Activated CD4-positive, alpha-beta T cell treated with anti-CD3 and anti-CD28 coated beads for 1 hour (primary cell): ENCODE measurements at places on chromosomes 16 and 17.

DNA sequence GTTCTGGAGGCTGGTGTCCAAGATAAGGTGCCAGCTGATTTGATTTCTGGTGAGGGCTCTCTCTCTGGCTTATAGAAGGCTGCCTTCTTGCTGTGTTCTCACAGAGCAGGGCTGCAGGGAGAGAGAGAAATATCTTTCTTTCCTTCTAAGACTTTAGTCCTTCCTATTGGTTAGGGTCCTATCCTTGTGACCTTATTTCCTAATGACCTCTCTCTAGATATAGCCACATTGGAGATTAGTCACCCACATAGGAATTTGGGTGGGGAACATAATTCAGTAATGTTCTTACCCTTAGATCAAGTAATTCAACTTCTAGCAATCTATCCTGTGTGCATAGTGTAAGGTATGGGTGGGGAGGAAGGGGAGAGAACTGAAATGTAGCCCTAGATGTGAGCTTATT lies 18.0 kb upstream of the ABCA5 start:
- no peak for DNase-seq

DNA sequence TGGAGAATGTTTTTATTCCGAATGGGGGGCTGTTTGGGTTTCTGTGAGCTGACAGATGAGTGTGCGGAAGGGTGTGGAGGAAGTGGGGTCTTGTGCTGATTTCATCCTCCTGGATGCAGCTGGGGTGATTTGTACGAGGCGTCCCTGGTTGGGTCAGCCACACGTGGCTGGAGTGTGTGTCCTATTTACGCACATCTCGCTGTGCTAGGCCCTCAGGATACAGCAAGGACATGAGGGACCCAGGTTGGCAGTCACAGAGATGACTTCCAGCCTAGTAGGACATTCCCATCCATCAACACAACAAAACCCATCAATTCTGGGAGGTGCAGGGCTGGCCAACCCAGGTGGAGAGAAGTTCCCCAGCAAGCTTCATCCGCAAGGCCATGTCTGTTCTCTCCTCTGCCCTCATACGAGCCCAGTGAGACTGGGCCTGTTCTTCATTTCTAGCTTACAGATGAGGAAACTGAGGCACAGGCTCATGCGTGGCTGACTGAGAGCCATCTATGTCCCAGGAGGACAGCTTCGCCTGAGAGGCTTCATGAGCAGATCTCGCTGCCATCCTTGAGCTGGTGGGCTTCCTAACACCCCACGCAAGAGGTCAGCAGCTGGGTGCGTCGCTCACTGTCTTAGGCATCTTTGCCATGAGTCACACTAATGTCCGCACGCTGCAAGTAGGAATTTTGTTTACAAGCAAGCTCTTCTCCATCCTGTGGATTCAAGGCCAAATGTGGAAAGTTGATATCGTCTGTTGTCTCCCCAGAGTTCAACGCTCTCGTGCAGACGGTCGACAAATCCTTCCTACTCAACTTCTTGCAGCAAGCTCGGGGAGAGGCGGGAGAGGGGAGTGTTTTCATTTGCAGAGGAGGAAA lies 24.4 kb downstream of the IRF8 start:
- DNase-seq = no peak

DNA sequence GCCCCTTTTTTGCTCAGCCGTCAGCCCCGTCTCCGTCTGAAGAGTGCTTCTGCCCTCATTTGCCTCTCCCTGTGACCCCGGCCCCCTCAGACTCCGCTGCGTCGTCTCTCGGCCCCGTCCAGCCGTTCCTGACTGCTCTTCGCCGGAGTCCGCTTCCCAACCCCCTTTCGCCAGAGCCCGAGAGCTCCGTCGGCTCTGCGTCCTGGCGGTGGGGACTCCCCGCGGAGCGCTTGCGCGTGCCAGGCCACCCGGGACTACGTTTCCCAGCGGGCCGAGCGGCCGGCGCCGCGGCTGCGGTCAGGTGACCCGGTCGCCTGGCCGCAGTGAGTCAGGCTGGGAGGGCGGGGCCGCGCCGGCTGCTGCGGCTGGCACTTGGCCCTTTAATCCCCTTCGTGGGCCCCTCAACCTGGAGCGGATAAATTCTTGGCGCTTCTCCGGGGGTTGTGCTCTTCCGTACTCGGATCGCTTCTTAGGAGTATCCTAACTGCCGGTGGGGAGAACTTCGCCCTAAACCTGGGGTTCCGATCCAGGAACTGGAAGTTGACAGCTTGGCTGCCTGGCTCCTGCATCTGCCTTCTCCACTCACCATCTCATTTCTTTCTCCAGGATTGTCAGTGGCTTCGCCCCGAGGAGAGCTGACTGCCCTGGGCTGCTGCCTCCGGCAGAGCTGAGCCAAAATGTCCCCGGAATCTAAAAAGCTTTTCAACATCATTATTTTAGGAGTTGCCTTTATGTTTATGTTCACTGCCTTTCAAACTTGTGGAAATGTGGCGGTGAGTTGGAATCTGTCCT lies at the start of gene MFSD11:
TSS of gene MFSD11 (plus strand) at position 444 of the 792 bp plus-strand sequence. CDS start at position 678, 234 bp downstream.
- DNase-seq = peak; percentile 88

- no peak for DNase-seq
Observed at GRCh38 chr16:30787613-30788378, 791 bp upstream of the ZNF629 start.

DNA sequence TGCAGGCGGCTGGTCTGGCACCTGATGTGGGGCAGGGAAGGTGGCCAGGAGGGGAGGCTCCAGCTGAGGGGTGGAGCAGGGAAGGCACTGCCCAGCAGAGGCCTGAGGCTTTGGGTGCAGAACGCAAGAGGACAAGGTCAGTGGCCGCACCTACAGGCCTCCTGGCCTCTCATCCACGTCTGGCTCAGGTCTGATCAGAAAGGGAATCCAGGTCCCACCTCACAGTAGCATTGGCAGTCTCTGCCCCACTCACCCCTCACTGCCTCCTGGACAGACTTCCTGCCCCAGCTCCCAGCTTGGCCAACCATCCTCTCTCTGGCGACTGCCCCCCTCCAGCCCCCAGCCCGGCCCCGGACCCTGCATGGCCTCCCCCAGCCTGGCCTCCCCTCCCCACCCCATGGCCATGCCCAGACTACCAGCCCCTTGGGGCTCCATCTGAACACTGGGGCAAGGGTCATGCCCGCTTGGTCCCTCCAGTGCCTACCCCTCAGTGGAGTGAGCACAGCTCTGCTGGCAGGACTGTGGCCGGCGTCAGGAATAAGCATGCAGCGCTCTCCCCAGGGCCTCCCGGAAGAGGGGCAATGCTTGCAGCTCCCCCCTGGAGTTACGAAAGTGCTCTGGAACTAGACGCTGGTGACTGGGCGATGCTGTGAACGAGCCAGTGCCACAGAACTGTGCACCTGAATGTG lies 4.6 kb downstream of the UTS2R start:
- no peak for DNase-seq

- DNase-seq = no peak
Observed at GRCh38 chr17:43627653-43628052, 34.1 kb downstream of the MEOX1 start.

DNA sequence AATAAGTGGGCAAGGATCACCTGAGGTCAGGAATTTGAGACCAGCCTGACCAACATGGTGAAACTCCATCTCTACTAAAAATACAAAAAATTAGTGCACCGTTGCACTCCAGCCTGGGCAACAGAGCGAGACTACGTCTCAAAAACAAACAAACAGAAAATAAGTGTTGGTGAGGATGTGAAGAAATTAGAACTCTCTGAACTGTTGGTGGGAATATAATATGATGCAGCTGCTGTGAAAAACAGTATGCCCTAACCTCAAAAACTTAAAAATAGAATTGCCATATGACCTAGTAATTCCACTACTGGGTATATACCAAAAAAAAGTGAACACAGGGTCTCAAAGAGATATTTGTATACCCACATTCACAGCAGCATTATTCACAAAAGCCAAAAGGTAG lies 26.1 kb downstream of the GLG1 start:
- DNase-seq = no peak

GRCh38 chr16:51845586-51846305 lies 694.7 kb upstream of the SALL1 start:
- no peak for DNase-seq

GRCh38 chr17:48542698-48543106 lies 2.2 kb downstream of the HOXB2 start:
- DNase-seq = no peak

DNA sequence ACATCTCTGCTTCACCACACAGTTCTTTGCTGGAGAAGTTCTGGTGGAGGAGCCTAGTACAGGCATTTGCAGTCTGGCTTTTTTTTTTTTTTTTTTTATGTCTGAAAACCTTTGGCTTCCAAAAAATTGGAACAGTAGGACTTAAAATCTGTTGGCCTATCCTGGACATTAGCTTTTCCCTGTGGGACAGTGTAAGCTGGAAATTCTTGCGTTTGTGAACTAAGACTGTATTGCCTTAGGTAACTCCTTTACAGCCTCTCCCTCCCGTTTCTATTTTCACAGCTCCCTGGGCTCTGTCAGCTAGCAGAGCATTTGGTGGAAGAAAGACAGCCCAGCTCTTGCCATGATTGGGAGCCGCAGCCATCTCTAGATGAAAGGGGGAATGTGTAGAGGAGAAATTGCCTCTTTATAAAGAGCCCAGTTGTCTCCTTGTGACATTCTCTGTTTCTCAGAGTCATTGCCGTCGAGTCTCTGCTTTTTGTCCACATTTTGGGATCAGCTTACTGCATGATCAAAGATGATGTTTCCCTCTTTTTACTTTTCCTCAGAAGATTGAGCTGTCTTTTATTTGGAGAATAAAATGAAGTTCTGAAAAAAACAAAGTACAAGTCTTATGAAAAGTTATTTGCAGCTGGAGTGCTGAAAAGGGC lies 227.5 kb downstream of the SPECC1 start:
- DNase-seq = no peak

GRCh38 chr17:77208217-77208808 lies 67.5 kb downstream of the SEC14L1 start:
- DNase-seq = no peak

- no peak for DNase-seq
Observed at GRCh38 chr16:26752166-26752565, 314.6 kb upstream of the C16orf82 start.

- DNase-seq = no peak
Observed at GRCh38 chr16:89191033-89191900, 9.1 kb downstream of the SLC22A31 start.

DNA sequence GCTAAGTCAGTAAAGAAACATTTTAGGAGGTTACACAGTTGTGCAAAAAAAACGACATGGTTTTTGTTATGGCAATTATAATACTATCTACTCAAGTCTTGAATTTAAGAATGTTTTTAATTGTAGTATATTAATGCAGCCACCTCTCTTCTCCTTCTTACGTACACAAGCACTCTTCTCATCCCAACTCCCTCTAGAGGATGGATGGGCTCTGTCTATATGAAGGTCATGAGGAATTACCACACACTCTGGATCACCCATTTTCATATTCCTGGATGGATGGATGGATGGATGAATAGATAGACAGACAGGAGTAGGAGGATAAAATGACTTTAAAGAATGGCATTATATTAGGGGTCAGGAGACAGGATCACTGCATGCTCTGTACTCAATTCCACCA lies 120.0 kb downstream of the PHKB start:
- DNase-seq = no peak

- DNase-seq = no peak
Observed at GRCh38 chr17:29326023-29326813, 32.3 kb upstream of the NUFIP2 start.

GRCh38 chr17:62014526-62014925 lies 50.6 kb downstream of the MED13 start:
- DNase-seq = no peak

GRCh38 chr16:53323924-53324323 lies 110.3 kb upstream of the RBL2 start:
- no peak for DNase-seq

DNA sequence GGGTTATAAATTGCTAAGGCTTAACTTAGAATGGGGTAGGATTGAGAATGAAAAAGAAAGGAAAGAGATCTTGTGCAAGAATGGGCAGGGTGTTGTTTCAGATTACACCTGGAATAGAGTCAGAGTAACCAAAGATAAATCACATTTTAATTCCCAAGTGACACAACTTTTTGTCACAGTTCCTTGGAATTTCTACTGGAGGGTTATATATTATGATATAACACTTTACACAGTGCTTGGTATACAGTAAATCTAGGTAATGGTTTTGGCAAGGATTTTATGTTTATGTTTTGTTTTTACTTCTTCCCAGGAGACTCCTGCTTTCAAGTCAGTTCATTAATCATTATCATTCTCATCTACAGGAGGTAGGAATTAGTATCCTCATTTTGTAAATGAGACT lies 115.7 kb upstream of the KCNJ16 start:
- DNase-seq = no peak

GRCh38 chr16:27432558-27432957 lies 30.6 kb downstream of the IL21R start:
- no peak for DNase-seq

GRCh38 chr17:34365340-34365739 lies 2.3 kb upstream of the CCL1 start:
- no peak for DNase-seq

DNA sequence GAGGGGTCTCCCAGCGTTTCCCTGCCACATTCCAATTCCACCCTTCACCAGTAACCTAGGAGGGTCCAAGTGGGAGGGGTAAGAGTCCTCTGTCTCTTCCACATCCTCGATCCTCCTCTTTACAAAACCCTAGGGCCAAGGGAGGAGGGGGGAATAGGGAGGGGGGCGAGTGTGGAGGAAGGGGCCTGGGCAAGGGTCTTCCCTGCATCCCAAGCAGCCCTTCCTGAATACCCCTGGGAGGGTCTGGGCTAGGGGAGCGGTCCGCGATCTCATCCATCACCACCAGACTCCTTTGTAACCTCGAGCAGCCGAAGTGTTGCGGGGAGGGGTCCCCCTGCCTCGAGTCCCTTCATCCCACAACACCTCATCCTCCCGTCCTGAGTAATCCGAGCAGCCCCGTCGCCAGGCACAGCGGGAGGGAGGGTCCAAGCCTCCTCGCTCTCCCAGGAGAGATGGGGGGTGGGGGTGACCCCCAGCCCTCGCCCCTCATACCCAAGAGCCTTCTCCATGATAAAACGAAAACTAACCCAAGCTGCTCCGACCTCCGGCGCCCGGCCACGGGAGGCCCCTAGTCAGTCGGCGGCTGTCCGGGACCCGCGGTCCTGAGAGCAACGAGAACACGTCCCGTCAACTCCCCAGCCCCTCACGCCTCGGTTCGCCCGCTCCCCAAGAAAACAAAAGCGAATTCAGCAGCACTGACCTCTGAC lies 502 bp downstream of the SMPD3 start:
- peak; percentile 18 for DNase-seq

- peak; percentile 73 for DNase-seq
Observed at GRCh38 chr17:7336240-7337175, at the start of gene ACAP1. Gene ACAP1 (plus strand): TSS chr17:7336529. CDS start chr17:7336735, 206 bp downstream.

DNA sequence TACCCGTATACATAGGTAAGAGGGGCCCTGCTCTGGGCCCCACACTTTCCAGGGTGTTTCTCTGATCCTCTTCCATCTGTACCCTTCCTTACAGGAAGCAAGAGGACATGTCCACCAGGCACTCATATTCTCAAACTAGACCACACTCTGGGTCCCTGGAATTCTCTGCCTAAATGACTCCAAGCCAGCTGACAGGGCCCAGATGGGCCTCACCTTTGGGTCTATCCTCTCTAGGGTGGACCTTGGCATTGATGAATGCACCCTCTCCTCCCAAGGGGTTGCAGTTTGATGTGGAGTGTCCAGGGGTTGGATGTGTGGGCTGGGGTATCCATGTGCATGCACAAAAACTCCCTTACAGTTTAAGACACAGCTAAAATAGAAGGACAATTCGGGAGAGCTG lies 95.8 kb downstream of the ASIC2 start:
- no peak for DNase-seq

GRCh38 chr16:28898266-28898665 lies 20.0 kb downstream of the ATP2A1 start:
- no peak for DNase-seq
